ENCODE measurements at places on chromosomes 16 and 17.

GRCh38 chr17:81714412-81715106, 2.5 kb downstream of the SLC25A10 start:
- DNase-seq, result no peak

DNA sequence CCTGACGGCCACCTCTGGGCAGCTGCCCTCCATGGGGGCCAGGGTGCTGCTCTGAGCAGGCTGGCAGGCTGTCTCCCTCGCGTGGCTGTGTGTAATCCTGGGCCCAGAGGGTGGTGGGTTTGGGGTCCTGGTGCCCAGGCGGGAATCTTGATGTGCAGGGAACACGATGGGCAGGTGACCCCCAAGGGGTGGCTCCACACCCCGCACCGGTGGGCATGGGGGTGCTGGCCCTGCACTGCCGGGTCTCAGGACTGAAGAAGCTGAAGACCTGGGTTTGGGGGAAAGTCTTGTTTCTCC, 8.6 kb downstream of the CHMP6 start:
- no peak for DNase-seq

- DNase-seq, result no peak
Observed at GRCh38 chr17:45645330-45645729, 138.8 kb upstream of the CRHR1 start.

DNA sequence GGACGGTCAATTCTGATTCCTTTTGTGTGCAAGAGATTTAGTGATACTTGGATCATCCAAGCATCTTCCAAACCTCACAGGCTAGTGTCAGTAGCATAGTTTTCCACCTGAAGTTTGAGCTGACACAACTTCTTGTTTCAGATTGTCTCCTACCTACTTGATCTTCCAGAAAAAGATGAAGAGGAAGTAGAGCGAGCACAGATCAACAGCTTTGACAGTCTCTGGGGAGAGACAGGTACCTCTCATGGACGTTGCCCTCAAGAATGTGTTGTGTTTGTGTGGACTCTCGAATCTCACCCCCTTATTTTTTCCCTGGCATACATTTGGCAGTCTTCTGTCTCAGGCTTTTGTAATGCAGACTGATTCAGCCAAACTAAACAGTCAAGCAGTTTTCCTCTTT, 47.4 kb downstream of the CYB561 start:
- no peak for DNase-seq

- no peak for DNase-seq
Observed at GRCh38 chr16:31393056-31393455, at the start of gene ITGAD. TSS of gene ITGAD (plus strand) at chr16:31393335. CDS start at chr16:31393361, 26 bp downstream.

DNA sequence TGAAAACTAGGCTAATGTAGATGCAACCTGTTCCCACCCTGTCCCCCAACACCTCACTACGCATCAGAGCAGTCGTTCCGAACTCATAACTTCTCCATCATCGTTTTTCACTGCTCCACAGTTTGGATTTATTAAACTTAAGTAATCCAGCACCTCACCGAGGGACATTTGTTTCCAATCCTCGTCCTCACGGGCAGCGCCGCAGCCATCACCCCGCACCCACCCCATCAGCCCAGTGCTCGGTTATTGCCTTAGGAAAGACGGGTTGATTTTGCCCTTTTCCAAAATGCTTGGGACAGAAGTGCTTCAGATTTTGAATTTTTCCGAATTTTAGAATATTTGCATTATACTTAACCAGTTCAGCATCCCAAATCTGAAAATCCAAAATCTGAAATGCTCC, 71.0 kb upstream of the DOC2B start:
- DNase-seq, result no peak

- DNase-seq, result peak; percentile 48
Observed at GRCh38 chr16:57611181-57611580, 17.2 kb upstream of the ADGRG1 start.

DNA sequence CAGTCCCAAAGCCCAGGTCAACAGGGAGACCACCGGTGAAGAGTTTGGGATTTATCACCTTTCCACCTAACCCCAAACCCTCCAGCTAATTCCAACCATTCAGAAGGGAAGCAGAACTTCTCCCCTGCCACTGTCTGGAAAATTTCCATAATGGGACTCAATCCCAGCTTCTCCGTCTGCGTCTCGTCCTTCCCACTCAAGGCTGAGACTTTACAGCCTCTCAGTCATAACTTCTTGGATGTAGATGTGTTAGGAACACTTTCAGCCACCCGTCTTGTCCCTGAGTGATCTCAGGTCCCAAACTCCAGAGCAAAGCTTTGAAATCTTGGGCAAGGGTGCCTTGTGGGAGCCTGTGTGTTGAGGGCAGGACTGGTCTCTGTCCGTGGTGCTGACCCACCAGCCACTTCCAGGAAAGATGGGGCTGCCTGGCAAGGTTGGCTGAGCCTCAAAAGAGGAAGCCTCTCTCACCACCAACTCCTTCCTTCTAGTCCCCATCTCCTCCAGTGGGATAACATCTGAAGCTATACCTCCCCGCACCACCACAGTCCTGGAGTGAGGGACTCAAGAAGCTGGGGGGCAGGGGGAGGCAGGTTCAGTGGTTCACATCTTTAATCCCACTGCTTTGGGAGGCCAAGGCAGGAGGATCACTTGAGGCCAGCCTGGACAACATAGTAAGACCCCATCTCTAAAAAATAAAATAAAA, 9.3 kb downstream of the GAS2L2 start:
- DNase-seq, result peak; percentile 40

- no peak for DNase-seq
Observed at GRCh38 chr17:17387498-17388362, 84.6 kb downstream of the NT5M start.

- no peak for DNase-seq
Observed at GRCh38 chr17:343211-343610, 9.4 kb downstream of the RPH3AL start.

GRCh38 chr17:66840061-66840460, 5.1 kb downstream of the CACNG5 start:
- DNase-seq, result no peak

GRCh38 chr17:12739500-12739899, 49.8 kb upstream of the ARHGAP44 start:
- no peak for DNase-seq

- no peak for DNase-seq
Observed at GRCh38 chr16:57568173-57568678, 25.8 kb downstream of the ADGRG5 start.

- peak; percentile 98 for DNase-seq
Observed at GRCh38 chr17:78383725-78384471, 5.4 kb downstream of the PGS1 start.

- no peak for DNase-seq
Observed at GRCh38 chr17:82257473-82257872, 16.0 kb downstream of the CSNK1D start.

GRCh38 chr16:78443542-78444364, 344.3 kb downstream of the WWOX start:
- DNase-seq, result no peak

DNA sequence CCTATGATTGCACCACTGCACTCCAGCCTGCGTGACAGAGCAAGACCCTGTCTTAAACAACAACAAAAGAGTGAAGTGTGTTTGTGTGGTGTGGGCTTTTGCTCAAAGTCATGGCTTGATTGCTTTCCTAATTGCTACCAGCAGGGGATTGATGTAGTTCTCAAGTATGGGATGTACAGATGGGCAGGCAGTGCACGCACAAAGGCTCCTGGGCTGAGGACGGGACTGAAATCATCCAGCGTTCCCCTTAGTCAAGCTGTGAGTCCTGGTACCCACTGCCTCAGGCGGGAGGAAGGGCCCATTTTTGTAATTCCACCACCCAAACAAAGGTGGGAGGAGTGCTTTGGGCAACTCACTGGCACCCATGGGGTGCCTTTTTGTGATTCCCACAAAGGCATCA, 47.3 kb downstream of the GDE1 start:
- no peak for DNase-seq

- DNase-seq, result no peak
Observed at GRCh38 chr16:18013863-18014262, 322.7 kb downstream of the NPIPA8 start.

- DNase-seq, result no peak
Observed at GRCh38 chr17:312476-313148, 40.0 kb downstream of the RPH3AL start.

GRCh38 chr16:71727551-71728324, 3.2 kb upstream of the PHLPP2 start:
- no peak for DNase-seq
